ENCODE measurements at places on chromosomes 2 and 18.

DNA sequence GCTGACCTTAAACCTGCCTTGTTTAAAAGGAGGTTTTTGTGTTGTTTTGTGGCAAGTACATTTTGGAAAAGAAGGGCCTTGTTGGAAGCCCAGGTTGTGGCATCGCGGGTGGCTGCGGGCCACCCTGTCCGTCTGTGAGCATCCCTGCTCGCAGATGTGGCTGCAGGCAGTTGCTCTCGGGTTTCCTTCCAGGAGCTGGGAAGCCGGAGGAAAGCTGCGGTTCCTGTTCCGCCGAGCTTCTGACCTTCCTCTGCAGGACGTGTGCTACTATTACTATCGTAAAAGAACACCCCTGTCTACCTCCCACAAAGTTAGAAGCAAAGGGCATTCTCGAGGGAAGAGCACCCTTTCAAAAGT, 766 bp downstream of the MFF start:
- DNase-seq = peak; percentile 50

DNA sequence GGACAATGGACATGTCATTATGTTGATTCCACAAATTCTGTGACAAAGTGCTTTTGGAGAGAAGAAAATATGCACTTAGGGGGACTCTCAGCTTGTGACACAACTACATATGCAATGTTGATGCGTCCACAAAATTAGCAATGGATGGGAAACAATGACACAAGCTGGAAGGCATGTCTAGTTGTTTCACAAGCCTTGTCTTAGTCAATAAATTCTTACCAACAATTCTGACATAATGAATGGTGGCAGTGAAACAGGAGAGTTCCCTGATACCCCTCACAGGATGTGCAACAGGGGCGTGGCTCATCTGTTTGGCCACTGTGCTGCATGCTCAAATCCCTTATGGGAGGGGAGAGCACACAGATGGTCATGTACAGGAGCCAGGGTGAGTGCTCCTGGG, 347.2 kb upstream of the DLGAP1 start:
- no peak for DNase-seq

DNA sequence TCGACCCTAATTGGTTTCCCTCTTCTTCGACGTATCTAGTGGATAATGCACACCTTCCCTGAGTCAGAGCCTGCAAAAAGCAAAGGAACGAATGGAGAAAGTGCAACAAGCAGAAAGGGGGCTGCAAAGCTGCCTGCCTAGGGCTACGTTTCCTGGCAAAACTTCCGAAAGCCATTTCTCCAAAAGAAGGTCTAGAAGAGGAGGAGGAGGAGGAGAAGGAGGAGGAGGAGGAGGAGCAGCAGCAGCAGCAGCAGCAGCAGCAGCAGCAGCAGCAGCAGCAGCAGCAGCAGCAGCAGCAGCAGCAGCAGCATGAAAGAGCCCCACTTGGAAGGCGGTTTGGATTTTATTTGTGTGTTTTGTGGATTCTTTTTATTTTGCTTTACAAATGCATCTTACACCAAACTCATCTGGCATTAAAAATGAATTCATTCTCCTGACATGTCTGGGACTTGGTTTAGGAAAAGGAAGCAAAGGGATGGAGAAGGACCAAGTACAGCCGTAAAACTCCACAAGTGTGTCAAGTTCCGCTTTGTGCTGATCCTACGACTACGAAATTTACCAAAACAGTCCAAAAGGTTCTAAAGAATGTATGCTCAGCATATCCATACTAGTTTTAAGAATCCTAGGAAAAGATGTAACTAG, 2.0 kb downstream of the TCF4 start:
- no peak for DNase-seq

DNA sequence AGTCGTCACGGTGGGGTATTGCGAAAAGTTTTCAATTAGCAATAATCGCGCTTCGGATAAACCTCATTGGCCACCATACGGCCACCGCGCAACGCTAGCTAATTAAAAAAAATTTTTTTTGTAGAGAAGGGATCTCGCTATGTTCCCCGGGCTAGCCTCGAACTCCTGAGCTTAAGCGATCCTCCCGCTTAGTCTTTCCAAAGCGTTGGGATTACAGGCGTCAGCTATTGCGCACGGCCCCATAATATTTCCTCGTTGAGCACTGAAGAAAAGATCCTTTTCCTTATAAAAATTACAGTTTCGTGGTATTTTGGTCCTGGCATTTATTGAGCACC, 759 bp upstream of the ACTR1B start:
- DNase-seq = no peak

All from AG08395 (cell line).